ENCODE measurements at places on chromosomes 3 and 15. TPM values are rescaled to one million over a fixed set of nuclear protein-coding genes. Genes with fewer than 3 reads are reported as not detected.

Gene SLC51A
- not detected for total RNA-seq

Gene NPAP1
- not detected for total RNA-seq

Gene GABRG3
- not detected for total RNA-seq

Gene P2RY12
- not detected for total RNA-seq

Gene GRK7
- not detected for total RNA-seq

Gene SPATA12
- 0.07 TPM for total RNA-seq

Gene OXTR
- total RNA-seq: 0.13 TPM

Gene OXNAD1
- 14.6 TPM for total RNA-seq

Gene CFAP100
- not detected for total RNA-seq

Gene KNG1
- not detected for total RNA-seq

Gene HTR3E
- not detected for total RNA-seq

Gene PLA2G4E
- not detected for total RNA-seq

Gene CCDC33
- total RNA-seq: not detected

Gene NANOGP8
- total RNA-seq: not detected

Gene SH2D7
- not detected for total RNA-seq

Gene ZNF660
- total RNA-seq: 0.50 TPM

Gene SLC24A5
- 0.07 TPM for total RNA-seq

Gene ISY1
- 28.1 TPM for total RNA-seq

Gene ZBBX
- total RNA-seq: 0.07 TPM

Gene PDZRN3
- 0.07 TPM for total RNA-seq

Gene CATSPER2
- total RNA-seq: 2.1 TPM

Gene INSYN1
- total RNA-seq: 0.14 TPM

Gene TF
- not detected for total RNA-seq

Gene SCAANT1
- total RNA-seq: not detected

Gene CCDC191
- total RNA-seq: 2.1 TPM

Gene GPR156
- 0.27 TPM for total RNA-seq

Gene SIDT1
- total RNA-seq: 0.27 TPM

Gene SKOR1
- 0.07 TPM for total RNA-seq

Gene SLC7A14
- 2.4 TPM for total RNA-seq

Gene COL8A1
- total RNA-seq: 156 TPM

Gene SNAPC5
- total RNA-seq: 12.0 TPM

Gene USP50
- total RNA-seq: 0.14 TPM

Gene STRA6
- not detected for total RNA-seq

Gene CHRM5
- not detected for total RNA-seq

Gene IQCF5
- not detected for total RNA-seq

Gene MYO1E
- 256 TPM for total RNA-seq

Gene RETNLB
- not detected for total RNA-seq

Gene CCDC54
- not detected for total RNA-seq

Gene AP4E1
- total RNA-seq: 20.1 TPM

Gene PROS1
- 15.6 TPM for total RNA-seq

Gene TMIE
- total RNA-seq: 0.13 TPM

All from thoracic aorta endothelial cell (primary cell).